ENCODE measurements at places on chromosomes 6 and 20.

GRCh38 chr20:20823476-20823881, 111.0 kb upstream of the RALGAPA2 start:
- DNase-seq = no peak

DNA sequence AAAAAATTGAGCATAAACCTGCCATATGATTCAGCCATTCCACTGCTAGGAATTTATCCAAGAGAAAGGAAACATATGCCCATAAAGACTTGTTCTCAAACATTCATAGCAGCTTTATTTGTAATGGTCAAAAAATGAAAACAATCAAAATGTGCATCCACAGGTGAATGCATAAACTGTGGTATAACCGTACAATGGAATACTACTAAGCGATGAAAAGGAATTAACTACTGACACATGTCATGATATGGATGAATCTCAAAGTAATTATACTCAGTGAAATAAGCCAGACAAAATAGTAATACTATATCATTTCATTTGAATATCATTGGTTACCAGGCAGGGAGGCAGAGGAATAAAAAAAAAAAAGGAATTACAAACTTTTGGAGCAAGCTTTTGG, 25.8 kb upstream of the BRPF3 start:
- DNase-seq = no peak

GRCh38 chr20:18702736-18703135, 110.8 kb upstream of the SCP2D1 start:
- no peak for DNase-seq

DNA sequence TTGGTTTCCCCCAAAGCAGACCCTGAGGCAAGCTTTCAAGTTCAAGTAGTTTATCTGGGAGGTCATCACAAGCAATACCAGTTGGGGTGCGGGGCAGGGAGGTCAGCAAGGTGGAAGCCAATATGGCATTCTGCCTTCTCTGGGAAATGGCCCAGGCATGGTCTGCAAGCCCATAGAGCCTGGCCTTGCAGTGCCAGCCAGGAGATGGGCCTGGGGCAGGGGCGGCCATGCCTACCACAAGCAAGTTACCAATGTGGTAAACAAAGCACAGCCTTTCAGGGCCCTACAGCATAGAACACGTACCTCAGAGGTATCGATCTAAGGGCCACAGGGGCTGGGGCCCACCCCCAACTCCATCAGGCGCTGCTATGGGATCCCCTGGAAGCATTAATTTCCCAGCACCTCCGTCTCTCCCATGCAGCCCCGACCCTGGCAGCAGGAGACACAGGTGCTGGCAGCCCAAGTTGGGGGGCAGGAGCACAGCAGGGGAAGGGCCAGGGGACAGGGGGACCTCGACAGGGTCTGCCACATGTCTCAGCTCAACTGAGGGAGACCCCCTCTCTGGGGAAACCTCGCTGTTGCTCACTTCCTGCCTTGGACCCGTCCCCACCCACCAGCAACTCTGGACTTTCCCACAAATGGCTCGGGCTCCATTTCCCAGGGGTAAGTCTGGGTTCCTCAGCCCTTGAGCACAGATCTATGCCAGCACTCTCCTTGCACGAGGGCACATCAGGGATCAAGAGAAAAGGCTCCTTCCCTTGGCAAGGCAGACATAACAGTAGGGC, 369.0 kb downstream of the PREX1 start:
- DNase-seq = no peak

DNA sequence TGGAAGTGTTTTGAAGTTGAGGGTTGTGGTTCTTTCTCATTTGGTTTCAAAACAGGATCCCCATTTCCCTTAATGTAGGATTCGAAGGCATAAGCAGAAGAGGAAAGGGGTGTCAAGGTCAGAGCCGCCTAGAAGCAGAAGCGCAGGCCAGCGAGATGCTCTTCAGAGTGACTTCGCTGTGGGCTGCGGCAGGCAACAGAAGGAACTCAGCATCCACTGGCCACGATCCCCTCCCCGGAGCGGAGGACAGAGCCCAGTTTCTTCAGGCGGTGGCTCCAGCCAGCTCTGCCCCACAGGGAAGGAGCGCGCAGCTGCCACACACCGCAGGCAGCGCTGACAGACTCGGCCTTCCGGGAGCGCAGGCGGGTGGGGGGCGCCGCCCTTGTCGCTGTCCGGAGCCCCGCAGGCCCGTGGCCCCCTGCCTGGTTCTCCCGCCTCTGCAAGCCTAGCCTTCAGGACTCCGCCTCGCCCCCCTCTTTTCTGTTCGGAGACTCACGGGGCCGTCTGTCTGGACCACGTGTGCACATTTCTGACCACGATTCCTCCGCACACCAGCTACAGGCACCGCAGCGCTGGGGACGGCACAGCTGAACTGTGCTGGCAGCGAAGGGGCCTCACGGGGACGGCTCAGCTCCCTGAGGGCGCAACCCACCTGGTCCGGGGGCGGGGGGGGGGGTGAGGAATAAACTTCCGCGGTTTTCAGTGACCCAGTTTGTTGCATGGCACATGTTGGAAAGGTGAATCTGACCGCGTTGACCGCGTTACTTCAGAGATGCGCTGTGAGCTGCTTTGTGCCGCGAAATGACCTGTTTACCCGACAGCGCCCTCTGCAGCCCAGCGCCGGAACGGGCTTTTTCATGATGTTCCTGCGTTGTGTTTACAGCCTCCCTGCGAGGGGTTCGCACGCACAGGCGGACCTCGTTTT, 26.1 kb downstream of the TTLL2 start:
- DNase-seq = no peak

DNA sequence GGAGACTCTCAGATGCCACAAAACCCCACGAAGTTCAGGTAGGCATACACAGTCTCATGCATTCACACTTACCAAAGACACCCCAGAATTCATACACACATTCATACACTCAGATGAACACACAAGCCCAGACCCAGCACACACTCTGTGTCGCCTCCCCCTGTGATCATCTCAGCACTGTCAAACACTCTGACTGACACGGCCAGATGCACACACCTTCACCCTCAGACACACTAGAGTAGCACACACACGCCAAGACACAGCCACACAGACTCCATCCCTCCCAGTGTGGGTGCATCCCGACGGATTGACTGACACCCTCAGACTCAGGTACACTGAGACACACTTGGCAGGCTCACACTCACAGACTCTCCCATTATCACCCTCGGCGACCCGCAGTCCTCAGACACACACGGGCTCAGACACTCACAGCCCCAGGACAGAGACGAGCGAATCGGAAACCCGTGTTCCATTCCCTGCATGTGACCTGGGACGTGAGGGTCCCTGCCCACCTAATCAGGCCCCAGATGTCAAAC, 872 bp upstream of the RIMS4 start:
- DNase-seq = no peak

- DNase-seq = no peak
These were observed 88.4 kb downstream of the HACE1 start for GRCh38 chr6:104771258-104771832.

GRCh38 chr6:88236612-88237360, 70.6 kb upstream of the CNR1 start:
- no peak for DNase-seq

DNA sequence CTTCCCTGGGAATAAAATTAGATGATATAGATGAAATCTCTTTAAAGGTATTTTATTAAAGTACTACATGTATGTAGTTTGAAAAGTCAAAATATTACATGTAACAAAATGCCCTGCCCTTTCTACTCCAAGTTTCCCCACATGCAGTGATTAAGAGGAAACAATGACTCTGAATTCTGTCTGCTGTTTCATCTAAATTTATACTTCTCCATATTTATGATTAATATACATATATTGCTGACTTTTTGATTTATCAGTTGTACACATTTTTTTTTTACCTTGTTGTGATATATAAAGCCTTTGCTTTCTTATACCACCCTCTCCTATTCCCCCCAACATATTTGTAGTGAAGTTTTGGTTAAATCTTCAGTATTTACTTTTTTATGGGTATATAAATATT, 127.9 kb downstream of the ZFAND3 start:
- DNase-seq = no peak

GRCh38 chr6:159602431-159603041, 90.5 kb downstream of the SOD2 start:
- no peak for DNase-seq

- DNase-seq = no peak
These were observed 76.1 kb downstream of the ME1 start for GRCh38 chr6:83354747-83355146.

DNA sequence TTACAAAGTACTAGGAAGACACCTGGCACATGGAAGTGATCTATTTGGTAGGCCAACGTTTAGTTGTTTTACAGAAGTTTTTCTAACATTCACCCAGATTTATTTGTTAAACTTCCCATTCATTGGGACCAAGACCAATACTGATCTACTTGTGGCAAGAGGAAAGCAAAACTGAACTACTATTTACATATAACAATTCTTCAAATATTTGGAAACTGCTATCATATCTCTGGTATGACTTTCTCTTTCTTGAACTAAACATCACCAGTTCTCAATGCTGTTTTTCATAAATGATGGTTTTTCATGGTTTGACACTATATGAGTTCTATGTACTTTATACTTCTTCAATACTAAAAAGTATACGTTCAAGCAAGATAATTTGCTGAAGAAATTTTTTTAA, 189.2 kb downstream of the ASCC3 start:
- DNase-seq = no peak

GRCh38 chr6:170147056-170147787, 143.7 kb downstream of the DLL1 start:
- no peak for DNase-seq

DNA sequence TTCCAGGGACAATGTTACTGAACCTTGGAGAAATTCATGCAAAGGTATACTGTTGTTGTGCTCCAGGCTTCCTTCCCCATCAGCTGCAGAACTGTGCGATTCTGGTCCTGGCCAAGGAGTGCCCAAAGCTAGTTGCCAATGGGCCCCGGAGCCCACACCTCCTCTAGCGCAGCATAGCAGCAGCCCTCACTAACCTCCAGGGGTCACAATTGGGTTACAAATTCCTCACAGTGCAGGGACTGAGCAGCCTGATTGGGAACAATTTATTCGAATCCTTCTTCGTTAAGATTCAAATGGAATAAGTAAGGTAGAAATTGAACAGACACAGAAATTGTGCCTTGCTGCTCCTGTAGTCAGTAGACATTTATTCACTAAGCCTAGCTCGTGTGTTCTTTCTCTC, 284.9 kb downstream of the PRKN start:
- DNase-seq = no peak

DNA sequence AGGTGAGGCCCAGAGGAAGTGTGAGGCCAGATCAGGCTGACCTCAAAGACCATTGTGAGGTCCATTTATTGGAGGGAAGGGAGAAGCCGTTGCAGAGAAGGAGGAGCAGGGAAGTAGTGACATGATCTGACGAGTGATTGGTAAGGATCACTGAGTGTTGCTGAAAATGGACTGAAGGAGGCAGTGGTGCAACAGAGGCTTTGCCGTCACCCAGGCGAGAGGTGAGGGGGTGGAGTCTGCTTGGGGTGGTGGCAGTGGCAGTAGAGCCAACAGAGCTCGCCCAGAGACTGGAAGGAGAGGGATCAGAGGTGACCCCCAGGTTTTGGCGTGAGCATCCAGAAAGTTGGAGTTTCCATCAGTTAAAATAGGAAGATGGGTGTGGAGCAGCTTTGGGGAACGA, 67.9 kb upstream of the CLDN20 start:
- no peak for DNase-seq

DNA sequence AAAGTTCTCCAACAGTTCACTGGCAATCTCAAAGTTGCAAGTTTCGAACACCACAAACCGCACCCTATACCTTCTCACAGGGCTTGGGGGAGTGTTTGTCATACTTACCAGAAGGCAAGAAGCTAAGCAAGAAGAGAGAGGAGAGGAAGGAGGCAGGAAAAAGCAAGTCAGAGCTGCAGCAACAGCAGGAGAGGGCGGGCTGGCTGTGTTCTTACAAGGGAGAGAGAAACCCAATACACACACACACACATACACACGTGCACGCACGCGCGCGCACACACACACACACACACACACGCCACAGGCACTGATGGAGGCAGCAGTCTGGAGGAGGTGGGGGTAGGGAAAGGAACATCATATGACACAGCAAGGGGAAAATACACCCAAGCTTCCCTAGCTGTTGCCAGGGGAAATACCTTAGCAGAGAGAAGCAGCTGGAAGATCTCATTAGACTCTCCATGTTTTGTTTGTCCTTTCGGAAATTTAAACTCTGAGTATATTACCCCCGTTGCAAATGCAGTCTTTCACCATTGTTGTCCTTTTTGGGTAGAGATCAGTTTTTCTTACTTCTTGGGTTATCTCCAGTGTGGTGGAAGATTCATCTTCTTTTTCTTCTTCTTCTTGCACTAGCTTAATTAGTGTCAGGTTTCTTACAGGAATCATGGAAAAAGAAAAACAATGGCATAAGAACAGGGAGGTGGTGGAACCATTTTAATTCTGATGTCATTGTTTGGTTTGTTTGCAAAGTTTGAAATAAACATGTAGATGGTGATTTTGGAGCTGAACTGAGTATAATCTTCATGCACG, at the start of gene TXLNB:
Gene TXLNB (minus strand): TSS at position 186 of the 807 bp plus-strand sequence. CDS start 3,099 bp downstream, outside the sequence.
- DNase-seq = no peak

- no peak for DNase-seq
These were observed 357.5 kb upstream of the RNF217 start for GRCh38 chr6:124604719-124605118.

DNA sequence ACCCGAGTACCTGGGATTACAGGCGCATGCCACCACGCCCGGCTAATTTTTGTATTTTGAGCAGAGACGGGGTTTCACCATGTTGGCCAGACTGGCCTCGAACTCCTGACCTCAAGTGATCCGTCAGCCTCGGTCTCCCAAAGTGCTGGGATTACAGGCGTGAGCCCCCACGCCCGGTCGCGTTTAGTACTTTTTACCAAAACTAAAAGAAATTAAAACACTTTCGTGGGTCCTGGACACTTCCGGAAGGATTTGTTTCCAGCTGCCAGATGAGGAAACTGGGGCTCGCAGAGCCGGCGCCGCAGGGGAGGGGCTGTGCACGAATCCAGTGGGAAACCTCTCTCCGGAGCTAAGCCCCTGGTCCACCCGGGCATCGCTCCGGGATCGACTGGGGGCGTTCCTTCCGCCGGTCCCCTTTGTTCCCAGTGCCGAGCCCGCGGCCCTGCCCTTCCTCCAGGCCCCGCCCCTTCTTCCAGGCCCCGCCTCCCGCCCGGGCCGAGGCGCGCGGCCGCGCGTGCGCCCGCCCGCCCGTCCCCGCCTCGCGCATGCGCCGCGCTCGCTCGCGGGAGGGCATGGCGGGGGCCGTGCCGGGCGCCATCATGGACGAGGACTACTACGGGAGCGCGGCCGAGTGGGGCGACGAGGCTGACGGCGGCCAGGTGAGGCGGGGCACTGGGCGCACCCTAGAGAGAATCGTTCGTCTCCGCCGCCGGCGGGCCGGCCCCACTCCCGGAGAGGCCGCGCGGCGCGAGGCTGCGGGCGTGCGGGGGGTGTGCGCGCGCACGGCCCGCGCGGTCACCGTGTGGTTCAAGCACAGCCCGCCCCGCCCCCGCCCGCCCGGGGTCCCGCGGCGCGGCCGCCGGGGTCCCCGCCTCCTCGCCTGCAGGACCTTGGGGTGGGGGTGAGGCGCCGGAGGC, at the start of gene NELFCD:
Gene NELFCD (plus strand): TSS at position 546 of the 917 bp plus-strand sequence. CDS start 54 bp downstream, at position 600.
- DNase-seq = peak; percentile 66

DNA sequence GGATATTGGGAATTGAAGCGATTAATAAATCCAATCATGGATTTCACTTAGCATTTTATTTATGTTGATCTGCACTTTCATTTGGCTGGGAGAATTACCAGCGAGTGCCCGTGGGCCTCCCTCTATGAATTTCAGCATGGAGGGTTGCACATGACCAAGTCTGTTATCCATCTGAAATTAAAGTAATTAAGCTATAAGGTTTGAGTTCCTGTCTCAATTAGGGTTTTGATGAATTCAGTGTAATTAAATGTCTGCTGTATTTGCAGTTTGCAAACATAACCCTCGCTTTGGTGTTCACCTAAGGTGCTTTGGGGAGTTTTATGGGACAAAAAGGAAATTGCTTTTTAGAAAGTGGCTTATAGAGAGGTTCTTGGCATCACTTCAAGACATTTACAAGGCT, 169.8 kb upstream of the RIN2 start:
- DNase-seq = no peak

GRCh38 chr6:144816936-144817335, 531.8 kb downstream of the UTRN start:
- no peak for DNase-seq
